NCI-H1436 treated with DMSO at 0.1 percent for 48 hours (cell line): ENCODE measurements at places on chromosomes 5 and 9.
A peak's percentile ranks its signal among the peaks of the same experiment; 100 is the strongest.

GRCh38 chr9:14908295-14909180, 1.7 kb downstream of the FREM1 start:
- no peak for DNase-seq

DNA sequence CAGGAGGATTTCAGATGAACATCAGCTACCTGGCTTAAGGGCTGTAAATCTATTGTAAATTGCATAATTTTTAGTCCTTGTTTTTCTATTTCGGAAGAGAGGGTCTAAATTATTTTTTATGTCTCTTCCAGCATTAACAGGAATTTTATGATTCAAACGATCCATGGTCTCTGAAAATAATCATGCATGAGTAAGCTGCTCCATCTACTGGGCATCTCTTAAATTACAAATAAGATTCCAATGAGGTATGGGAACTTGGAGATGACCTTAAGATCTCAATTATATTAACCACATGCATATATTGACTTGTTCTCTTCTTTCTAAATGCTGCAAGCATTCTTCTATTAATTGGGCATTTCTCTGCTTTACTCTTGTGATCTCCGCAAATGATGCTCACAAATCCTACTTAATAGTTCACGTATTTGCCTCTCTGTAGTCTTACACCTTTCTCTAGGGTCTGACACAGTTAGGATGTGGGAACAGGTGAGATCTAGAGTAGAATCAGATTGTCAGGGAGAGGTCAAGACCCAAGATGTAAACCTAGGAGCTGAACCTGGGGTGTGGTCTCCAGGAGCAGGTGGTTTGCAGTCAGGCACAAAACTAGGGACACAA, 86.9 kb downstream of the NUDT12 start:
- DNase-seq: peak; percentile 12

DNA sequence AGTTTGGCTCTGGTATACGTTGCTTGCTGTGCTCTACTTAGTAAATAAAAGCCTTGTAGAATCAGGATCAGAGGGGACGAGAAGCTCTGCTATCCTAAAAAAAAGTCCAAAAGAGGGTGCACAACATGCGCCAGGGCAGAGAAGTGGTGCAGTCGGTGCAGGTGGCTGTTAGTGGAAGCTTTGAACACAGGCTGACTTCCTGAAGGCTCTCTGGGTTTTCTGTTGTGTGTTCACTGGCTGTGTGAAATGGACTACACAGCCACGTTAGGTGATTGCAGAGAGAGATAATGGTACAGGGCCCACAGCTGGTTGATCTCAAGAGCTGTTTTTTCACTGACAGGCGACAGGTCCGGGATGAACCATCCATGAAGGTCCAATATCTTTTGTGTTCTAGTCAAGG, 167.4 kb downstream of the TMEM167A start:
- no peak for DNase-seq

GRCh38 chr5:38445374-38446028, 110.9 kb downstream of the LIFR start:
- DNase-seq: no peak

DNA sequence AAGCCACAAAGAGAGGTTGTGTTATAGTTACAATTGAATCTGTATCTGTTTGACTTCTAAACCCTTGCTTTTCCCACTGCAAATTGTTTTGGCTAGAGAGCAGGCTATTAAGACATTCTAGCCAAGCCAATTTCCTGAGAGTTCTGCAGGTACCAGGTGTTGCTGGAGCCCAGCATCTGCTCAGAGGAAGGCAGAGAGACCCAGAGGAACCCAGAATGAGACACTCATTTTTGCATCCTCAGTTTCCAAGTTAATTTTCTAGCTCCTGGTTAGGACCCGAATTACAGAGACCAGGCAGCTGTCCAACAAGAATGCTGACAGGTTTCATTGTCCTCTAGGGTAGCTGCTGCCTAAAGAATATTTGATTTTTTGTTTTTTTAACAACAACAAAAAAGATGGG, 266.2 kb downstream of the TRIM32 start:
- no peak for DNase-seq

DNA sequence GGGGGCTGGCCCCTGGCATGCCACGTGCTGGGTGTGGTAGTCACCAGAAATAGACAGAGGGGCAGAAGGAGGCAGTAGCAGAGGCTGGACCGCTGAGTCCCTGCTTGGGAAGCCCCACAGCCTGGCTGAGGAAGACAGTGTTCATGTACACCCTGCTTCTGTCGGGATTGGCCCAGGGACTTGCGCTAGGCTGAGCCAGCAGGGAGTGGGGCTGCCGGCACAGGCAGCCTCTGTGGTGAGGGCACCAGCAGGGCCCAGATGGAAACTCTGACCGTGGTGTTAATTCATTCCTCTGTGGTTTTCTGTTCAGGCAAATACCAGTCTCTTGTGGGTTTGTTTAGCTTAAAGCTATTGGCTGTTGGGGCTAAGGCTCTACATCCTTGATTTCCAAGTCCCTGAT, 108.6 kb upstream of the RAD23B start:
- DNase-seq: no peak

DNA sequence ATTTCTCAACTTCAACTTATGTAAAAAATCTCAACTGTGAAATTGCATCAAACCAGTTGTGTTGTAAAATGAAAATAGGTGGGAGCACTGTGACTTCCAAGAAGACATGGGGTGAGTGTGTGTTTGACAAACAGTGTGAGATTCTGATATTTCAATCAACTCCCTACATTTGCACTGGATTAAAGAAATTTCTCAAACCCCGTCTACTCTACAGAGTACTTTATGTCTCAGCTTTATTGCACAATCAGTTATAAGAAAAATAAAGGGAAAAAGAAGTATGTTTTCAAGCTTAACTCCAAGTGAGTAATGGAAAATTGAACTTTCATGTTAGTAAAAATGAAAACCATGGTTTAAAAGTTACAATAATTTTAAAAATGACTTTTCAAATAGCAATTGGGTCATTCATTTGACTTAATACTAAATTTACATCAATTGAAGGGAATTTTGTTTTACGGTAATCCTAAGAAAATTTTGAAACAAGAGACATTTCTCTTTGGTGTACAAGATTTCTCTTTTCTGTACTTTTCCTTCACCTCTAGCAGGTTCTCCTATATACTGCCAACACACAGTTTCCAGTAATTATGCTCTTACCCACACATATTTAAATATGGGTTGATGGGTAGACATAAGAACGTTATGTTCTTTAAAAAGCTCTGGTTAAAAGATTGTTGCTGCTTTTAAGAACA, 80.3 kb downstream of the CDO1 start:
- no peak for DNase-seq

DNA sequence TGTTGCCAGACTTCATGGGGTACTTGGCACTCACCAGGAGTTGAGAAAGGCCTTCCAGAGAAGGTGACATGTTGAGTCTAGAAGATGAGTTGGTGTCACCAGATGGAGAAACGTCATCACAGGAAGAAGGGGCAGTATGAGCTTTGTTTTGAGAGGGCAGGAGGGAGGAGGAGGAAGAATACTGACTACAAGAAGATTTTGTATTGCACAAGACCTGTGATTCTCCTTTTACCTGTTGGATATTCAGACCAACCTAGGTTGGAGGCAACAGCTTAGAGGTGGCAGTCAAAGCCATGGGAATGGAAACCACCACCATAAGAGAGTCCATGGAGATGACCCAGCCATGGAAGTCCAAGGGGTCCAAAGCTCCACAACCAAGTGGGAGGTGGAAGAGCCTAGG, 154.2 kb downstream of the TSSK1B start:
- no peak for DNase-seq

GRCh38 chr5:40680741-40681362, 1.1 kb downstream of the PTGER4 start:
- DNase-seq: no peak

GRCh38 chr9:86997951-86998350, 50.6 kb upstream of the GAS1 start:
- no peak for DNase-seq

GRCh38 chr9:107866711-107867311, 377.2 kb upstream of the KLF4 start:
- no peak for DNase-seq

DNA sequence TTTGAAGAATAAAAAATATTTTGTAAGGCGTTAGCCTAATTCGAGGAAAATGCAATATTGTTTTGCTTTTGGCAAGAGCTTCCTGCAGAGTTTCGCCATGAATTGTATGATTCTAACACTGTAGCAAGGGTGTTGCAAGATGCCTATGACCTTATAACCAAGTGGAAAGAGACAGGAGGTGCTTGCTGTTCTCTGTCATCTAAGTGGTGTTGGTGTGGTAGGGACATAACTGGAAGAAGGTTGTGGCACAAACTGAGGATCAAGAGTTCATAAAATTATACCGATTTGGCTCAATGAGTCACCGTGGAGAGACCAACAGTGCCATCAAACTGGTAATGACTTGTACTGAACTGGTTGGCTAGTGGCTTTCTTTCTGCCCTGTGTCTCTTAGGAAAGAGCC, 6.3 kb downstream of the STC2 start:
- DNase-seq: no peak

GRCh38 chr5:124742983-124743601, 3.3 kb downstream of the ZNF608 start:
- DNase-seq: no peak

DNA sequence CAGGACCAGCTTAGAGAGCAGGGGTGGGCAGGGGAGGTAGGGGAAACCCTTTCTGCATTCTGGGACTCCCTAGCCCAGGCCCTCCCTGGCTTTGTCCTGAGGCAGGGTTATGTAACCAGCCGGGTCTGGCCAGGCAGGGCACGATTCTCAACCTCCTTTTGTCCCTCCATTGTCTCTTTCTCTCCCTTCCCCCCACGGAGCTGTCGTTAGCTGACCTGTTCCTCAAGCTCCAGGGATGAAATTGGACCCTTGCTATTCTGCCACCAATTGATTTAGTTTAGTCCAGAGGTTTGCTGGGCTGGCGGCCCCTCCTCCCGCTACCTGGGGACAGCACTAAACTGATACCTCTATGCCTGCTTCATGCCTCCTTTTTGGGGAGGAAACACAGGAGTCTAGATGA, 9.4 kb upstream of the NDST1 start:
- DNase-seq: no peak

DNA sequence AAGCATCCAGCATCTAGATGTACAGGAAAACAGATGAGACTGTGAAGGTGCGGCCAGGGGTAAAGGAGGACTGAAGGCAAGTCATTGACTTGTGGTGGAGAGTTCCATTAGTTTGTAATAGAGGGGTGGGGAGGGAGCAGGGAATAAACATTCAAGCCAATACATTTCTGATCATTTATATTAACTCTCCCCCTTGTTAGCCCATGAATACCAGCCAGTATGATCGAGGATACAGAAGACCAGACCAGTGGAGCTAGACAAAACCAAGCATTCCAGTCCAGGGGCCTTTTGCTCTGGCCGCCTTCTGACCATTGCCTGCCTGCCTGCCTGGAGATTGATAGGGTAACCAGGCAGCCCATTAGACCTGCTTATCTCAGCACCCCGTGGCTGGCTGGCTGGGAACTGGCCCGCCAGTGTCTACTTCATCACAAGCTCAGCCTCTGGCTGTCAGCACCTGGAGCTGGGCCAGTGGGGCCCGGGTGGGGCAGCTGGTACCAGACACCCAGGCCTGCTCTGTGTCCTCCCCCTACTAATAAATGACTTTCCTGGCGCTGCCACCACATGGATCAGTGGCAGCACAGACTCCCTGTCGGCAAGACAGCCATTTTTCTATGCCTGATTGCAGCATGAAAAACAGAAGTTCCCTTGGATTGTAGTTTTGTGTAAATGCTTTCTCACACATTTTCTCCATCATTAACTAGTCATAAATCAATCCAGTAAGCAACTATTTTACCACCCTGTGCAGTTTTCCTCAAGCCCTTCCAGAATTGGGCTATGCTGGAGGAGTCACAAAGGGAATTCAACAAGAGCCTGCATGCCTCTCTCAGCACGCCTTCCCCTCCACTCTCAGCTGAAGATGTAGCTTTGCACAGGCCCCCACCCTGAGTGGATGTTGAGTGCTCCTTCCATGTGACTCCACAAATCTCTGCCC, 181.3 kb downstream of the SNCAIP start:
- DNase-seq: no peak

GRCh38 chr5:176856746-176857145, 42.4 kb downstream of the HK3 start:
- no peak for DNase-seq

DNA sequence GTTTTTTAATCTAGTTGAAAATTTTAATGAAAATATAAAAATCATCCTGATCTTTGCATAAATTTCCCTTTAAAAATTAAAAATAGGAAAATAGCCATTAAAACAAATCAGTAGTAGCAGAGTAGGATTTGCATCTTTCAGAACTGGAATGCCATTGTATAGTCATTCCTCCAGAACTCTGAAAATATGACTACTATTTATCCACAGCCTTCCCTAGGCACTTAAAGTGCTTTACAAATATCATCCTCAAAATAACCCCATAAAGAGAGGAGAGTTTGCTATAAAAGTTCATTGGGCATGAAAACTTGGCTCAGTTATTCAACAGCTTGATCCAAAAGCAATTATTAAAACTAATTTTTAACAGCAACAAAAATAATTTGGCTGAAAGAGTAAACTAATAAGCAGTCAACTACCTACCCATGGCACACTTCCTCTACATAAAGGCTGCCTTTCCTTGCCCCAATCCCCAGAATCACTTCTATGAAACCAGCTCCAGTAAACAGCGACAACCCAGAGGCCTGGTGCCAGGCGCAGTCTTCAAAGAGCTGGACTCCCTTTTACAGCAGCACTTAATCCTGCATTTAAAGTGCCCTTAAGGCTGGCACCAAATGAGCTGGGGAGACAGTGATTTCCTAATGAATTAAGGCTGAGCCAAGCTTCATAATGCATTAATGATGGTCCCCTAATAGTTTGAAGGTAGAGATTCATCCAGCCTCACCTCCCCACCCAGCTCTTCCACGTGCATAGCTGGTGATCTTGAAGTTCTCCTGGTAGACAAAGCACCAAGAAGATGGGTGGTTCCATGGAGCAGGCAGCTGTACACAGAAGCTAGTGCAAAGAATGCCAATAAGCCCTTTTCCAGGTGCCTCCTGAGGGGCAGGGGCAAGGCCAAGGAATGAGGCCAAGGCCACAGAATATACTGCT, 36.1 kb downstream of the LHFPL2 start:
- DNase-seq: no peak

- DNase-seq: no peak
Observed at GRCh38 chr5:27830546-27830945, 792.2 kb upstream of the CDH9 start.
